ENCODE measurements at places on chromosomes 13 and 19.

DNA sequence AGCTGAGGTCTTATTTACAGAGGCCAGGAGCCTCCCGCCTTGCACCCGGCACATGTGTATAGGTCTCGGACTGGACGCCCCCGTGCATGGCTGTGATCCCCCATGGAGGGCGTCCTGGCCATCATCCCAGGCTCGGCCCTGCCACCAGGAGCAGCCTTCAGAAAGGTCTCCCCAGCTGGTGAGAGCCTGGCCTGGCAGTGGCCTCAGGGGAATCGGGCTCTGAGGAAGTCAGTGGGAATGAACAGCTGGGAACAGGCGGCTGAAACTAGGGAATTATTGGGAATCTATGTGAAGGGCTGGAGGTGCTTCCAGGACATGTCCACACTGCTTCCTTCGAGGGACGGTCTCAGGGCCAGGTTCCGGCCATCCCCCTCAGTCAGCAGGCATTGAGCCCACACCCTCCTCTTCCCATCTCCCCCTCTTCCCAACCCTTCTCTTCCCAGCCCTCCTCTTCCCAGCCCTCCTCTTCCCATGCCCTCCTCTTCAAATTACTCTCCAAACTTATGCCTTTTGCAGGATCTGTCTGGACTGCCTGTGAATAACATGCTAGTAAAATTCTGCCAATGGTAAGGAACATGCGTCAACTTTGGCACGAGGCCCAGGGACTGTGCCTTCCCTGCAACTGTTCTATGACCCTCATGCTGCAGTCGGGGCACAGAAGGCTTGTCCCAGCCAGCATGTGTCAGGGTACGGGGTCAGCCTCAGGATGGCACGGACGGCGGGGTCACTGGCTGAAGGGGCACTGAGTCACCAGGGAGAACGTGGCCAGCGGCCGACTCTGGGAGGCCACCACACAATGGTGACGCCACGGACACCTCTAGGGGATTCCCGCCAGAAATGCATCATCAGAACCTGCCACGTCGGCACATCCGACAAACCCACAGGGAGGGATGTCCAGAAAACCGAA, 24.2 kb upstream of the C13orf46 start:
- no peak for DNase-seq

DNA sequence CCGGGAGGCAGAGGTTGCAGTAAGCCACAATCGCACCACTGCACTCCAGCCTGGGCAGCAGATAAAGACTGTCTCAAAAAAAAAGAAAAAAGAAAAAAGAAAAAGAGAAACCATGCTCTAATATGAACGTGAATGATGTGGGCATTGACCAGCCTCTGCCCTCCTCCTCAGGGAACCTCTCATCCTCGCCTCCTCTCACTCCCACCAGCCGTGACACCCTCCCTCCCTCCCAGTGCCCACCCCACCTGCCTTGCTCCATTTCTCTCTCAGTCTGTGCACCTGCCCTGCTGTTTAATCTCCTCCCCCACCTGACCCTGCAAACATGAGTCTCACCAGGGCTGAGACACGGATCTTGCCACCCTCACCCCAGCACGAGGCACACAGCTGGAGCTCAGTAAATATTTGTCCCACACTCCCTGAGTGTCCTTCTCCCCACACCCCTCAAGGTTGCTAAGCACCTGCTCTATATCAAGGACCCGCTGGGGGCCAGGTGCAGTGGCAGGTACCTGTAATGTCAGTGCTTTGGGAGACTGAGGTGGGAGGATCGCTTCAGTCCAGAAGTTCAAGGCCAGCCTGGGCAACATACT, 7.5 kb upstream of the BCAT2 start:
- no peak for DNase-seq

DNA sequence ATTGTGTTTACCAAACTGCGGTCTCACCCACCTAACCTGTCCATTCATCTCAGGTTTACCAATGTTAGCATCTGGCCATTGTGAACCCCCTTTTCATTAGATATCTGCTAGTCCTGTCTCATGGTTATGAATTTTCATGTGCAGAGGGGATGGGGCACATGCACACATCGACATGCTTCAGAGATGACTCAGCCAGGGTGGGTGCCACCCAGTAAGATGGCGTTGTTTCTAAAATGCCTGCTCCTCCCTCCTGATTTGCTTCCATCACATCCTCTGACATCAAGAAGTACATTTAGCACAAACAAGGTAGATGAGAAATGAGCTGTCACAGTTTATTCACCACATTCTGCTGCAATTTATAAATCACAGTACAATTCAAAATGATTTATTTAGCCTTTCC, 51.3 kb downstream of the GPALPP1 start:
- no peak for DNase-seq

- DNase-seq, result no peak
These were observed 845.8 kb upstream of the SLITRK5 start for GRCh38 chr13:86825410-86825809.

DNA sequence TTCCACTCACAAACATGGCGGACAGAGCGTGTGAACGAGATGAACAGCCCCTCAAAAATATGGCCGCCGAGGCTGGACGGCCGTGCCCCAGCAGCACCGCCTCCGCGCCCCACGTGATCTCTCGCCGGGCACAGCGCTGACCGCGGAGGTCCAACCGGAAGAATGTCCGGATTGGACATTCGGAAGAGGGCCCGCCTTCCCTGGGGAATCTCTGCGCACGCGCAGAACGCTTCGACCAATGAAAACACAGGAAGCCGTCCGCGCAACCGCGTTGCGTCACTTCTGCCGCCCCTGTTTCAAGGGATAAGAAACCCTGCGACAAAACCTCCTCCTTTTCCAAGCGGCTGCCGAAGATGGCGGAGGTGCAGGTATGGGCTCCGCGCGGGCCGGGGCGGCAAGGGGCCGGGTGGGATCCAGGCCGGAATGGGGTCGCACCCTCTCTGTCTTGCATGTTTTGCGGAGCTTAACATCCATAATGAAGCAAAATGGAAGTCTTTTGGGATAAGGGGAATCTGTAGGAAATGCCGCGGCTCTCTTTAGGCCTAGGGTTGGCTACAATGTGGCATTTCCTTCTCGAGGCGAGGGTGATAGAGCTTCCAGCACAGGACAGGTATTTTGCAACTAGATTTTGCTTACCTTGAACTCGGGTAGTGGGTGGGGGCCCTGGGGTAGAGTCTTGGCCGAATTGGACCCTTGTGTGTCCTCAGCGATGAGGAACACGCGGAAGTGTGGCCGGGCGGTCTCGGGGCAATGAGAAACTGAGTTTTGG, at the start of gene RPL13A:
TSS of gene RPL13A (plus strand) at position 332 of the 769 bp plus-strand sequence. CDS start at position 354, 22 bp downstream.
- DNase-seq, result peak; percentile 100

GRCh38 chr13:40672765-40673397, 6.4 kb upstream of the FOXO1 start:
- no peak for DNase-seq

- peak; percentile 29 for DNase-seq
These were observed 21.5 kb downstream of the CYP4F22 start for GRCh38 chr19:15529774-15530372.

DNA sequence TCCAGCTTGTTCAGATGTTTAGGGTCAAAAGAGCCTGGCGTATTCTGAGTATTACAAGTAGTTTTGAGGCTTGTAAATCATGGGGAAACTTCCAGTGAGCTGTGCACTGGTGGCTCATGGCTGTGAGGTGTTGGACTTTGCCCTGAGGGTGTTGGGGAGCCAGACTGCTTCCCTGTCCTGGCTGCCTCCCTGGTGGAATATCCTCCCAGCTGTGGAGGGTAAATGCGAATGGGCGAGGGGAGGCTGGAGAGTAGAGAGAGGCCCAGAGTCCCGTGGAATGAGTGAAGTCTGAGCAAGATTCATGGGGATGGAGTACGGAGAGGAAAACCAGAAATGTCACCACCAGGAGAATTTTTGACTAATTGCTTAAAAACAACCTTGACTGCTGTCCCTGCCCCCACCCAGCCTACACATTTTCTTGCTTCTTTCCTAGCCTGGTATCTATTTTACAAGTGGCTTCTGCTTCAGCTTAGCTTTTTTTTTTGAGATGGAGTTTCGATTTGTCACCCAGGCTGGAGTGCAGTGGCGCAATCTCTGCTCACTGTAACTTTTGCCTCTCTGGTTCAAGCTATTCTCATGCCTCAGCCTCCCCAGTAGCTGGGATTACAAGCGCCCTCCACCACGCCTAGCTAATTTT, 3.7 kb downstream of the SNRPA start:
- DNase-seq, result peak; percentile 80

GRCh38 chr13:29005763-29006120, 185.6 kb downstream of the MTUS2 start:
- DNase-seq, result no peak

- DNase-seq, result peak; percentile 68
These were observed 740 bp downstream of the WDFY2 start for GRCh38 chr13:51584731-51585672.

GRCh38 chr19:903266-903797, 9.7 kb downstream of the R3HDM4 start:
- DNase-seq, result no peak

- peak; percentile 74 for DNase-seq
These were observed 5.1 kb downstream of the ZNF784 start for GRCh38 chr19:55619286-55619685.

DNA sequence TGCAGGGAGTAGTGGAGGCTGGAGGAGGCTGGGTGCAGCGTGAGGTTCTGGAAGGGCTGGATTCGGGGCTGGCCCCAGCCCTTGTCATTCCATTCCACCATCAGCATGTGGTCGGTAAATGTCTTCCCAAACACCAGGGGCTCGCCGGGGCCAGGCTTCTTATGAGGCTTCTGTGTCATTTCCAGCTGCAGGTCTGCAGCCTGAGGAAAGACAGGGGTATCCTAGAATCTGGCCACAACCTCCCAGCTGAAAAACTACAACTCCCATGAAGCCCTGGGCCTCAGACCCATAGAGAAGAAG, 4.4 kb downstream of the BCAT2 start:
- DNase-seq, result peak; percentile 29
